CD4-positive, alpha-beta T cell treated with Interleukin-2 at 100 ng/mL for 4 hours (primary cell): ENCODE measurements at places on chromosomes 1 and 21.

GRCh38 chr1:119361620-119362344 lies 6.8 kb upstream of the HAO2 start:
- DNase-seq: no peak

- peak; percentile 29 for DNase-seq
These were observed 359 bp downstream of the LRRC3 start for GRCh38 chr21:44455524-44456213.

DNA sequence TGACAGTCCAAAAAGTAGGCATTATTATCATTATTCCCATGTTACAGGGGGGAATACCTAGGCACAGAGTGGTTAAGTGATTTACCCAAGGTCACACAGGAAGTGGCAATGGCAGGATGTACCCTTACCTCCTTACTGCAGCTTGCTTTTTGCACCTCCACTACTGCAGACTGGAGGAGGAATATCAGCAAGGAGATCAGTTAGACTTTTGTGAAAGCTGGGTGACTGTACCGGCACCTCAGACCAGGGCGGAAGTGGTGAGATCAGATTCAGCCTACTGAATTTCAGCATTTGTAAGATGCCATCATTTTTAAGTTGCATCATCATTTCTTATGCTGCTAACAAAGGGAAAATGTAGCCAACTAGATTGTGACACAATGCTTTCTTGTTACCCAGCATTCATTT lies 4.5 kb downstream of the ADARB1 start:
- peak; percentile 89 for DNase-seq

DNA sequence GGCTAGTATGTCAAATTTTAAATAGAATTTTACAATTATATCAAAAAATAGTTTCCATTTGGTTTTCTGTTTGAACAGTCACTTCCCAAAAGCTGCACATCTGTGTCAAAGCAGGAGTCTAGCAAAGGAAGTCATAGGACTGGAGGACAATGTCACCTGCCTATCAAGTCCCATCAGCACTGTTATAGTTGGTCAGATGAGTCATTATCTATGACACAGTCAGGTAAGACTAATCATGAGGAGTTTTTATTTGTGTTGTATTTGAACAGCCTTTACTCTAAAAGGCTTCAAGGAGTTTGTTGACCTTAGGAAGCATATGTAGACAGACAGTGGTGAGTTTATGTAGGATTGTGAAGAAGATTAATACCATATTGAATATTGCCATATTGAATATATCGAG lies 74.2 kb upstream of the QSOX1 start:
- DNase-seq: no peak

DNA sequence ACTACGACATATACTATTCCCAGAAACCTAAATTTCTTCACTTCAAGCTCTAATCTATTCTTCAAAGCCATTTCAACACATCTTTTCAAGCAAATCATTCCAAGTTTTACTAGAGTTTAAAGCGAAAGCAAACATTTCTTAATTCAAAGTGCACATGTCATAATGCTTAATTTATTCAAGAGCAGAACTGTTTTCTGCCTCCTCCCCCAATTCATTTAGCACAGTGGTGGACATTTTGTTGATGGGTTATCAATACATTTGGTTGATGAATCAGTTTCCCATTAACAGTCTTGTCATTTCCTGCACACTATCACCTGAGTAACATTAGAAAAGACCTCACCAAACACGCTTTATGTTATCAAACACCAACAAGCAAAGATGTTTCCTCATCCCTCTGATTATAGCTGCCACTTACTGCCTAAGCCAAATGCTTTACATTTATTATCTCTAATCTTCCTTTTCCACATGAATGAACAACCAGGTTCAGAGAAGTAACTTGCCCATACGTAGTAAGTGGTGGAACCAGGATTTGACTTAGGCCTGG lies 2.0 kb downstream of the SRSF4 start:
- peak; percentile 29 for DNase-seq

GRCh38 chr21:35222541-35222941 lies 173.4 kb upstream of the RUNX1 start:
- peak; percentile 17 for DNase-seq

- peak; percentile 25 for DNase-seq
These were observed 80.2 kb upstream of the GREM2 start for GRCh38 chr1:240691909-240692705.

DNA sequence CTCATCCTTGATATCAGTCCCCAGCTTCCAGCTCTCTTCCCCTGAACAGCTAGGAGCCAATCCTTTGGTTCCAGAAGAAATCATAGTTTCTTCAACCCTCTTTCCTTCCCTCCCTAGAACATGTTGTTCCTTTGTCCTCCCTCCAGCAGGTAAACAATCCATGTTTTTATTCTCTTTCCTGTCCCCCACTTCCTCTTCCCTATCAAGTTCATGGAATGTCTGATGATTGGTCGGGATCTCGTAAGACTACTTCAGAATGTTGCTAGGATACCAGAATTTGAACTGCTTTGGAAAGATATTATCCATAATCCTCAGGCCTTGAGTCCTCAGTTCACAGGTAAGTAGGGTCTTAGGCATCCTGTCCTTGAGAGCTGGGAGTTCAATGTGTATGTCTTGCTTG lies 23.1 kb upstream of the SLC27A3 start:
- no peak for DNase-seq

- no peak for DNase-seq
These were observed 23.8 kb downstream of the RPS27 start for GRCh38 chr1:154014154-154014907.

- DNase-seq: no peak
These were observed 90.0 kb downstream of the SELENOF start for GRCh38 chr1:86823821-86824500.

DNA sequence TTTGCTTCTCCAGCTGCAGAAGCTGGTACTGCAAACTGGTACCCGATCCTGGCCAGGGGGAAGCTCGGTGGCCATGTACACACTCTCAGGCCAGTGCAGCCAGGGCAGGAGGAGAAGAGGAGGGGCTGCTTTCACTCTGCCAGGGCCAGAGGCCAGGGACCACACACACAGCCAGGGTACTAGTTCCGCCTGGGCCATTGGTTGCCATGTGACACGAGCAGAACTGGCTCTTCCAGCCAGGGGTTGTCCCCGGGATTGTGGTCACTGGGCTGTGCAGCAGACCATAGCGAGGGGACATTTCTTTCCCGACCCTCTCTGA lies 3.7 kb upstream of the SHISAL2A start:
- DNase-seq: no peak

DNA sequence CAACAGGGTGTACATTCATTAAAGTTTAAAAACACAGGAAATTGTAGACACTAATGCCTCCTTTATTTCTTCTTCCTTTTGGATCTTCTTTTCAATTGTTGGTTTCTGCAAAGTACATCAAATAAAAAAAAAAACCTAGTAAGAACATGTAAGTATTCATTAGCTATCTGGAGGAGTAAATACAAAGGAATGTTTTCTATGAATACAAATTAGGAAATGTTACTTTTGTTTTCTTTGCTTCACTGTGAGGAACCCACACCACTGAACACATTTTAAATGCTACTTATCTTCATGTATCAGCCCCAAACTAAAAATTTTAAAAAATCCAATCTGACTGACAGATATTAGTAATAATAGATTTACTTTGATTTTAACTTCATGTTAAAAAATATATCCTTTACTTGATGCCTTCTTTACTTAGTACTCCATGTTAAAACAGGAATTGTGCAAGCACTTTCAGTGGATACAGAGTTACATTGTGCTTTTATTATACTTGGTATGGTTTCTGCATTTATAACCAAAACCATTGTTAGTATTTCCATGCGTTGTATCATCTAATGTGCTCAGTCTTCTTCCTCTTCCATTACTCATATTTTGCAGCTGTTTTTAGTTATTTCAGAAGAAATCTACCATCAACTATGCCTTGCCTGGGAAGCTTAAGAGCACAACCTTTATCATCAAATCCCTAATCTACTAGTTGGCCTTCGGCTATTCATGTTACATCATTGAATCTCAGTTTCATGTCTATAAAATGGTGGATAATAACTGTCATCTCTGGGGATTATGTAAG lies 236.9 kb upstream of the DPYD start:
- DNase-seq: no peak

GRCh38 chr1:32861904-32862695 lies 8.6 kb downstream of the FNDC5 start:
- DNase-seq: no peak

DNA sequence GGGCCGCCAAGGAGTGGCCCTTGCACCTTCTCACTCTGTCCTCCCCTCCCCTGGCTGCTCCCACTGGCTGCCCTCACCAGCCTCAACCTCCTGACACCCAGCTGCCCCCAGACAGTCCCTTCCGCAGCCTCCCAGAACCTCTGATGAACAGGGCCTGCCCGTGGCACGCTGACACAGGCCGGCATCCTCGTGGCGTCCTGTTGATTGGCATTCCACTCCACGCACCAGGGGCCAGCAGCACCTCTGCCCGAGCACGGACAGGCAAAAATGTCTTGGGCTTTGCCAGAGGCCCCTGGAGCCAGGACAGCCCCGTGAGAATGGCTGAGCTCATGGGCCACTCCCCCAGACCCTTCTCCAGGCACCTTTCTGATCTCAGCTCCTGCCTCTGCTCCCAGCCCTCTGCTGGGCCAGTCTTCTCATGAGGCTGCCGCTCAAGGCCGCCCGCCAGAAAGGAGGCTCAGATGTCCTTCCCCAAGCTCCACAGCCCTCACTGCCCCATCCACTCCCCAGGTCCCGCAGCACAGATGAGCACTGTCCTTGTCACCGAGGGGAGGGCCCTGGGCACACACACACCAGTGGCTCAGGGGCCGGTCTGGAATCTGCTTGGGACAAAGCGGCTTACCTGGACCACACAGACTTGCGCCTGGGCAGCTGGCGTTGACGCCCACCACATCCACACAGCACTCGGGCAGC lies 15.8 kb upstream of the RNF223 start:
- DNase-seq: no peak

DNA sequence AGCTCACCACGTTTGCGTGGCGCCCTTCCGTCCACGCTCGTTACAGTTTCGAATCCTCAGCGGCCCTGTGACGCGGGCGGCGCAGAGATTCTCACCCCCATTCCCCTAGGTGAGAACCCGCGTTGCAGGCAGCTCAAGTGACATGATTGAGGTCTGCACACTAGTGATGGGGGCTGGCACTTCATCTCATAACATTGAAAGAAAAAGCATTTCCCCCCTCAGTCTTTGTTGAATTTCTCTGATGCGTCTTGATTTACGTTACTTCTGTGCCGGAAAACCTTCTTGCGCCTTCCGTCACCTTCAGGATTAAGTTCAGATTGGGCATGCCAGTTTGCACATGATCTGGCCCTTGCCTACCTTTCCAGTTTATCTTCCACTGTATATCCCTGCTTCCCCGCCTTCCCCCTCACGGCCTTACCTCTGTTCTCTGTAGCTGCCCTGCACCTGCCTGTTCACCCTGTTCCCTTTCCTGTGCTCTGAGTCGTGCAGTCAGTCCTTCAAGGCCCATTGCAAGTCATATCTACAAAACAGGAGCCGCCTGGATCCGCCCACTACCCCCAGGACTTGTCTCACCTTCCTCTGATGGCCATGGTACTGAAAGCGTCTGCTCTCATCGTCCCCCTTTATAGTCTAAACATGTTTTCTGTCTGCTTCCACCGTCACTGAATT lies 1.1 kb downstream of the CTPS1 start:
- DNase-seq: peak; percentile 49

DNA sequence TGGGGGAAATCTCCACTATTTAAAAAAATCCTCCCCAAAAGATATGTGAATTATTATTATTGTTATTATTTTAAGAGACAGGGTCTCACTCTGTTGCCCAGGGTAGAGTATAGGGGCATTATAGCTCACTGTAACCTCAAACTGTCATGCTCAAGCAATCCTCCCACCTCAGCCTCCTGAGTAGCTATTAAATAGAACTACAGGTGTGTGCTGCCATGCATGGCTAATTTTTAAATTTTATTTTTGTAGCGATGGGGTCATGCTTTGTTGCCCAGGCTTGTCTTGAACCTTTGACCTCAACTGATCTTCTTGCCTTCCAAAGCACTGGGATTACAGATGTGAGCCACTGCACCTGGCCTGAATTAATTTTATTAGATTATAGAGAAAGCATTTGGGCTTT lies 116.8 kb downstream of the RABGAP1L start:
- DNase-seq: no peak

- no peak for DNase-seq
These were observed 22.8 kb downstream of the COA6 start for GRCh38 chr1:234396092-234396491.

DNA sequence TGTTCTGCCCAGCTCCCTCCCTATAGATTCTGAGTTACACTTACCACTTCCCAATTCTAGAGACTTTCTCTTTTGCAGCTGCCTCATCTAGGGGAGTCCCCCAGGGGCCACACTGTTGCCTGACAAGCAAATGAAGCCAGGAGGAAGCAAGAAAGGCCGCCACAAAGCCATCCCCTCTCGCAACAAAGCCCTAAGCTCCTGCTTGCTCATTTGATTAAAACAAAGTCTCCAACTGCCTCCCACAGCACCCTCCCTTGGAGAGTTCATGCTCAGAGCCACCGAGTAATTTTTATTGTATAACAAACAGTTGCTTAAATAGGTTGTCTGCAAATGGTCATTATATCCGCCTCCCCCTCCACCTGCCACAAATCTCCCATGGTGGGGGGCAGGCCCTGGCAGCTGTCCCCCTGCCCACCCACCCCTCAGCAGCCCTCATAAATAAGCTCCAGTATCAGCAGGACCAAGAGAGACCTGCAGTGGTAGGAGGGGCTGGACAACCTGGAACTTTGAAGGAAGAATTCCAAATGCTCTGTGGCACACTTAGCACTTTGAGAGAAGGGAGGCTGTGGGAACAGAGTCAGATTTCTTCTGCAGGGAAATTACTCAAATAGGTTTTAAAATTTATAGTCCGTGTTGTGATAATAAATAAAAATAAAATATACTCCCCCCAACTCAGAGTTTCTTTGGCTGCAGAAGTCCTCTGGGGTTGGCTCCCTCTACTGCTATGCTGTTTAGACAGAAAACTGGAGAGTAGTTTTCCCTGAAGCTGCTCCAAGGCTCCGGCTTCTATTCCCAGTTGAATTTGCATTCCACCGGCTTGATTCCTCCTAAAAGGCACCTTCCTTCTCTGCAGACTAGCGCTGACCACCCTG lies 237.5 kb downstream of the TTLL7 start:
- DNase-seq: no peak

DNA sequence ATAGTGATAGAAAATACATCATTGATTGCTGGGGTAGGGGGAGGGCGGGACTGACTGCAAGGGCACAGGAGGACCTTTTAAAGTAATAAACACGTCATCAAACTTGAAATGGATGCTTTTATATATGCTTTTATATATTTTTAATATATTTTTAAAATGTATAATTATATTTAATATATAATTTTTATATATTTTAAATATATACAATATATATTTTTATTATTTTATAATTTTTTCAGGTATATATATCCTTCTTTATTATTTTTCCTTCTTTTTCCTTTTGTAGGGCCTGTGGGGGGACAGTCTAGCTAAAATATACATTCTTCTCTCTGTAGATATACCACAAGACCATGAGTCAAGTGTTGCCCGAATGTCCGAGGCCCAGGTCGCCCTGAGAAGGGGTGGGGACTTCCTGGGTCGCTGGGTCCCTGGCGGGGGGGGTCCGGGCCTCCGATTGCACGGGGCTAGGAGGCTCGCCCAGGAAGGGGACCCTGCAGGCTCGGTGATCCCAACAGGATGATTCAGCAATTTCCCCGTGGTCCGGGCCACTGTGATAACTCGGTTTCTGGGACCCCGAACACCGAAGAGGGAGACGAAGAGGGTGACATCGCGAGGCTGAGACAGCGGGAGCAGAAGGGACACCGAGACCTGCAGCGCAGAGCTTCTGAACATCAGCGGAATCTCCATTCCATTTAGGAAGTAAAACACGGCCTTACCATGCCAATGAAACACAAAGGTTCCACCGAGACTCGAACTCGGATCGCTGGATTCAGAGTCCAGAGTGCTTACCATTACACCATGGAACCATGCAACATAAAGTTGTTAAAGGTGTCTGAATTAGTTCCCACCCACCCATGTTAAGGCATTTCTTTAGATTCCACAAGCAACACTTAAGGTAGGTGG lies 112.5 kb upstream of the NBPF11 start:
- no peak for DNase-seq
